ENCODE measurements at places on chromosomes 11 and 22. TPM values are rescaled to one million over a fixed set of nuclear protein-coding genes. Genes with fewer than 3 reads are reported as not detected.
A peak's percentile ranks its signal among the peaks of the same experiment; 100 is the strongest.

The HORMAD2 gene
- total RNA-seq: not detected

DNA sequence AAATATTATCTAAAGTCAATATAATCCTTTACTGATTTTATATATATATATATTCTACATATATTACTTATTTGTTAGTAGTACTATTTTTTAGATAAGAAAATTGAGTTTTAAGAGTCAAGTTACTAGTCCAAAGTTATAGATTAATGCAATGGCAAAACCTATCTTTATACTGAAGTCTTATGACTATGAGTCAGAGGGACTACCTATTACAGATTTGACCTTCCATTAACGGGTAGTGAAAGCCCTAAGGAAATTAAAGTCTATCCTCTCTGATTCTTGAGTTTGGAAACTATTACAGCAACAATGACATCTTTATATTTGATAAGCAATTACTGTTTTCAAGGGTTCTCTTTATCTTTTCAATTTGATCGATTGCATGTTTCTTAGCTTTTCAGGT is 315.8 kb downstream of the CASP12 start:
- no peak for DNase-seq

DNA sequence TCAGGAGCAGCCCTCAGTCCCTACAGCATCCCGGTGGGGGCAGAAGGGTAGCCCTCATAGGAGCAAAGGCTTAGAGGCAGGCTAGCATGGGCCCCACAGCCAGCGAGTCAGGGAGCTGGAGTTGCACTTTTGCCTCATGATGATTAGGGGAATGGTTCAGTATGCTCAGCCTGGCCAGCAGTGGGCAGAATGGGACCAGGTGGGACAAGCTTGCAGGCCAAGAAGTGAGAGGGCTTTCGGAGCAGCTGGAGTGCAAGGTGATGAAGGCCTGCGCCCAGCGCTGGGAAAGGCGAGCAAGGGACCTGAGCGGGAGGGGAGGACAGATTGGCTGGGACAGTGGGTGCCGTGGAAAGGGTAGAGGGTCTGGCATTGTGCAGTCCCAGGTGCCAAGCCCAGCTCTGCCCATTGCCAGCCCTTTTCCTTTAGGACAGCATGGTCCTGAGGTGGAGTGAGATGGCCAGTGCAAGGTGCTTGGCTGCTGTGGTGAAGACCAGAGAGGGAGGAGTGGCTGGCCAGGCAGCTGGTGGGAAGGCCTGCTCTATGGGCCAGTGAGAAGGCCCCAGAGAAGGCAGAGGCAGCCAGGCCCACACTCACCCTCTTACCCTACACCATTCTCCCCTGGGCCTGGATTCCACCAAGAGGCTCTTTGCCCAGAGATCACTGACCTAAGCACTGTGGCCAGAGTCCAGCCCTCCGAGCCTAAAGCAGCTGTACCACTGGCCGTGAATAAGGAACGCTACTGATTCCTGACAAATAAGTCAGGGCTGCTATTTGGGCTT is 47.9 kb upstream of the SUSD2 start:
- peak; percentile 48 for DNase-seq

DNA sequence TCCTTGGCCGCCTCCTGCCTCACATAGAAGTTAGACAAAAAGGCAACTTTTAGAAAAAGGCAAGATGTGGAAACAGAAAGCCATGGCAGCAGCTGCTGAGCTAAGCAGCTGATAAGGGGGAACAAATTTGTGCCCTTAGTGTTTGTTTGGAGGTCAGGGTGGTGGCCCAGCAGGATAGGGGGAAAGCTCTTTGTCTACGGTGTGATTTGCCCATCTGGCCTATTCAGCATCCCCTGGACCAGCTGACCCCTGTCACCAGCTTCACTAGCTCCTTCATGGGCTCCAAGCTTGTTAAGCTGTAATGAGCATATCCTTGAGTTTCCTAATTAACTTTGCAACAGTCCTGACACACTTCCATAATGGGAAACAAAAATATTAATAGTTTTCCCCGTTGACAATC is 5.9 kb upstream of the ME3 start:
- DNase-seq: no peak

DNA sequence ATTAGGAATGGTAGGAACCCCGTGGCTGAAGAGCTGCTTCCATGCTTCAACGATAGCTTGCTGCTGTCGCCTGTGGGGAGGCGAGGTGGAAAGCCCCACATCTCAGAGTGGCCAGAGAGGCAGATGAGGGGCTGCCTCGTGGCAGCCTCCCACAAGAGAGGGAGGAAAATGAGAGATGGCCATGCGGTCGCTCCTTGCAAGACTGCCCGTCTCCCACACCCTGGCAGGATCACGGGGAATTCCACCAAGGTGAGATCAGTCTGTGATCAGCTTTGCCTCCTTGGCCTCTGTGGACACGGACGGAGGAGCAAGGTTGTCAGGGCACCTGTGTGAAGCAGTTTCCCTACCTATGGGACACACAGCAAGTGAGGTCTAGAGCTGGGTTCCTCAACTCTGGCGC is 3.0 kb downstream of the CRYBA4 start:
- DNase-seq: no peak

- no peak for DNase-seq
Measured at GRCh38 chr22:48947636-48948035, 880.0 kb downstream of the BRD1 start.

DNA sequence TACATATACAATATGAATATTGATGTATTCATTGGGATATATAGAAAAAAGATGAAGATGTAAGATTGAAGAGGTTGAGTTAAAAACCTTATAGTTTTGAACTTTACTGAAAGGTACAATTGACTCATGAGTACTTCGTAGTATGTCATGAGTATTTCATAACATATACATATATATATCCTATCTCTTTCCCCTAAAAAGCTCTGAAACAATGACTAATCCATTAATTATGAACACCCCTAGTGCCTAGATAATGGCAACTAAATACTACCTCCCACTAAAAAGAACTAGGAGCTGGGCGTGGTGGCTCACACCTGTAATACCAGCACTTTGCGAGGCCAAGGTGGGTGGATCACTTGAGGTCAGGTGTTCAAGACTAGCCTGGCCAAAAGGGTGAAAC is 31.5 kb downstream of the SLC35F2 start:
- no peak for DNase-seq

DNA sequence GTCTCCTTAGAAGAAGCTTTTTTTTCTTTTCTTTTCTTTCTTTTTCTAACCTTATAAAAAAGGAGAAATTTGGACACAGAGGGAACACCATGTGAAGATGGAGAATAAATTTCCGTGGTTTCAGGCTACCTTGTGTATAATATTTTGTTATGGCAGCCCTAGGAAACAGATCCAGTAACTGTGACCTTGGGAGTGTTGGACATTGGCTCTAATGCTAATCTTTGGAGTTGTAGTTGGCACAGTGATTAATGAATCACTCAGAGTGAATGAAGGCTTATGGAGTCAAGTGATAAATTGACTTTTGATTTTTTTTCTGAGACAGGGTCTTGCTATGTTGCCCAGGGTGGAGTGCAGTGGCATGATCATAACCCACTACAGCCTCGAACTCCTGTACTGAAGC is 15.5 kb upstream of the PHOX2A start:
- DNase-seq: no peak

Measured in stomach (tissue), 19 donors.